ENCODE measurements at places on chromosomes 5 and 9.

DNA sequence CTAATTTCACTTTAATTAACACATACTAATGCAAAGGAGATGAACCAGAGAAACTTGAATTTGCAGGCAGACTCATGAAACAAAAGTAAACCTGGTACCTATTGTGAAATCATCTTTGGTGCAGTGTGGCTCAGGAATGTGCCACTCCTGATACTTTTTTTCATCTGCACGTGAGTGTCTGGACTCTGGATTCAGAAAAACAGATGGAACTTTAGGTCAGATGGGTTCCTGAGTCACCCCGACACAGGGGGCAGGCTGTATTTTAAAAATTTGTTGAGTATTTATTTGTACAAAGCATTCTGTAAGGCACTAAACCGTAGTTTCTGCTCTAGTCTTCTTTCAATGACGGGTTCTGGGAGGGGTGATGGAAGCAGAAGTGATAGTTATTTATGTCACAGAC lies 52.2 kb upstream of the TUT7 start:
- DNase-seq, result no peak

GRCh38 chr5:74056789-74057164 lies 430.8 kb downstream of the ARHGEF28 start:
- DNase-seq, result no peak

GRCh38 chr9:127175319-127175715 lies 52.9 kb upstream of the ANGPTL2 start:
- DNase-seq, result no peak

GRCh38 chr5:3199962-3200755 lies 395.5 kb upstream of the IRX1 start:
- DNase-seq, result no peak

- DNase-seq, result no peak
Measured at GRCh38 chr5:54563083-54563761, 45.7 kb downstream of the SNX18 start.

- DNase-seq, result no peak
Measured at GRCh38 chr9:79657891-79658290, 86.1 kb downstream of the TLE4 start.

GRCh38 chr5:141713616-141714309 lies 31.7 kb upstream of the ARAP3 start:
- no peak for DNase-seq

- DNase-seq, result no peak
Measured at GRCh38 chr5:2068531-2068930, 185.8 kb upstream of the IRX4 start.

DNA sequence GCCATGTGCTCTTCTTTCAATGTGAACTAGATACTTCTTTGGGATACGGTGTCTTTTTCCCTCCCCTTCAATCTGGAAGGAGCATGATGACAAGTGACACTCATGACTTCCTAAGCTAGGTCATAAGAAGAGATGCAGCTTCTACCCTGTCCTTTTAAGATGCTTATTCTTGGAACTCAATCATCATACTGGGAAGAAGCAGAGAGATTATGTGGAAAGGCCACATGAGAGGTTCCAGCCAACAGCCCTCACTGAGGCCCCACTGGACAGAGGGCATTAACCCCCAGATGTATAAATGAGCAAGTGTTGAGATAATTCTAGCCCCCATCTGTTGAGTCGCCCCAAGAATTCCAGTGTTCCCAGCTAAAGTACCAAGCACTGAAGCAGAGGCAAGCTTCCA lies 29.3 kb upstream of the HTR4 start:
- no peak for DNase-seq

- DNase-seq, result no peak
Measured at GRCh38 chr5:137035480-137035878, 463.6 kb downstream of the SPOCK1 start.

- peak; percentile 31 for DNase-seq
Measured at GRCh38 chr5:108730617-108731340, 16.9 kb upstream of the FER start.

- no peak for DNase-seq
Measured at GRCh38 chr5:115961381-115962238, 665 bp upstream of the LVRN start.

GRCh38 chr9:135255841-135256580 lies 168.5 kb downstream of the OLFM1 start:
- DNase-seq, result no peak

GRCh38 chr9:114244570-114244969 lies 78.3 kb upstream of the ORM1 start:
- no peak for DNase-seq

DNA sequence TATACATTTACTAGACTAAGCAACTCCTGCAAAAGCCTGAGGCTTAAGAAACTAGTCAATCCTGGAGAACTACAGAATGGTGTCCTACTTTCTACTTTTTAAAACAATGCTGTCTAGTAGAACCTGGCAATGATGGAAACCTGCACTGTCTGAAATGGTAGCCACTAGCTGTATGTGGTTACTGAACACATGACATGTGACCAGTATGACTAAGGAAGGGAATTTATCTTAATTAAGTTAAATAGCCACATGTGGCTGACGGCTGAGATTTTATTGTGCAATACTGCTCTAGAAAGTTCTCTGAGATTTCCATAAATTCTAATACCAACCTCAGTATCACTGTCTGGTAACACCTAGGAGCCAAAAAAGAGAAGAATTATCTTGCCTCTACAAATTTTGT lies 44.9 kb upstream of the RAPGEF6 start:
- no peak for DNase-seq

DNA sequence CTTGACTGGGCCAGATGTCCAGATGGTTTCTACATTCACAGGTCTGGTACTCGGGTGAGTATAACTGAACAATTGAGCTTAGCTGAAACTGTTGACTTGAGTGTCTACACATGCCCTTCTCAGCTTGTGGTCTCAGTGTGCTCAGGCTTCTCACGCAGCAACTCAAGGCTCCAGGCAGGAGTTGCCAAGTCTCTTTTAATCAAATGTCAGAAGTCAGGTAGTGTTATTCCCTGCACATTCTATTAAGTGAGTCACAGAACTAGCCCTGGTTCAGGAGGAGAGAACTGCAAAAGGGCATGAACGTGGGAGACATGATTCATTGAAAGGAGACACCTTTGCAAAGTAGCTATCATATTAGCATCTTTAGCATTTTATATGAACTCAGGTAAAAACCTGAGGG lies 199.3 kb upstream of the ACTBL2 start:
- no peak for DNase-seq

- DNase-seq, result no peak
Measured at GRCh38 chr9:21551401-21551800, 69.3 kb upstream of the IFNE start.

GRCh38 chr5:31809050-31809870 lies 170.3 kb downstream of the PDZD2 start:
- peak; percentile 89 for DNase-seq

DNA sequence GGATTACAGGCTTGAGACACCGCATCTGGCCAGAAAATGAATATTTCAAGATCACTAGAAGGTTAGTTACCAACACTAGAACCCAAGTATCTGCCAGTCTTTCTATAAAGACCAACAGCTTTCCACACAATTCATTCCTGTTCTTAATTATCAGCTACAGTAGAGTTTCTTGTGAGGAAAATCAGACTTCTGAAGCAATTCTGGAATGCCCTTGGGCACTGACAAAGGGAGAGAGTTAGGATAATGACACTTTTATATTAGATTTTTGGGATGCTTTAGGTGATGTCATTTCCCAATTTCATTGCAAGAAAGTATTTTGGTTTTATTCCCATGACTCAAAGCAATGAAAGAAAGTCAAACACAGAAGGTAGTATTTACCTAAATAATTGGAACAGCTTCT lies 497.0 kb upstream of the TUSC1 start:
- no peak for DNase-seq

GRCh38 chr5:73950441-73950873 lies 324.5 kb downstream of the ARHGEF28 start:
- no peak for DNase-seq

- DNase-seq, result no peak
Measured at GRCh38 chr5:57717555-57717954, 234.9 kb upstream of the ACTBL2 start.

DNA sequence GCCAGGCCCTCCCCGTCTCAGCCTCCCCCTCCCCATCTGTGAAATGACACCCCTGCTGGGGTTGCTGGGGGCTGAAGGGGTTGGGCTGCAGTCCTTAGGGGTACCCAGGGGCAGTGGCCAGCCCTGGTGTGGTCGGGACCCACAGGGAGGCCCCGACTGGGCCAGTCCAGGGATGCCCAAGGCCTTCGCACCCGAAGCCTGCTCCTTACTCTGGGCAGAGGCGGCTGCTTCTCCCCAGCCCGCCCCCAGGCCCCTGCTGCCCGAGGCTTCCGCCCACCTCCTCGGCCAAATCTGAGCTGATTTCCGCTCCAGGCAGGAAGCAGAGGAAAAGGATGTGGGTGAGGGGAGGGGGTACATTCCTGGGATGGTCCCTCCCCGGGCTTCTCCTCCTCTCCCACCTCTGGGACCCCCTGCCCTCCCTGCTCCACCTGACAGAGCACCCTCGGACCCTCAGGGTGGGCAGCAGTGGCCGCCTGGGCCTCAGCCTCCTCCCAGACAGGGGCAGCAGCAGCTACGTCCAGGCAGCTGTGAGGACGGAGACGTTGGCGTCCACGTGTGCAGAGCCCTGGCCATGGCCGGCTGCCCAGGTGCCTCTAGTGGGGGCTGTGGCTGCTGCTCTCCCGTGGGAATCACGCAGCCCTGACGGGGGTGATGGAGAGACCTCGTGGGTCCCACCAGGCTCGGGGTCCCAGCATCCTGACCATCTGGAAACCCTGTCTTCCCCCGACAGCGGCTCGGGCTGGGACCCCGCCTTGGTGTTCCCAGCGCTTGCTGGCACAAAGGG lies 4.2 kb upstream of the NRARP start:
- no peak for DNase-seq

GRCh38 chr5:68657055-68657961 lies 436.5 kb upstream of the SLC30A5 start:
- DNase-seq, result no peak
